ENCODE measurements at places on chromosomes 12 and 14.
A peak's percentile ranks its signal among the peaks of the same experiment; 100 is the strongest.

DNA sequence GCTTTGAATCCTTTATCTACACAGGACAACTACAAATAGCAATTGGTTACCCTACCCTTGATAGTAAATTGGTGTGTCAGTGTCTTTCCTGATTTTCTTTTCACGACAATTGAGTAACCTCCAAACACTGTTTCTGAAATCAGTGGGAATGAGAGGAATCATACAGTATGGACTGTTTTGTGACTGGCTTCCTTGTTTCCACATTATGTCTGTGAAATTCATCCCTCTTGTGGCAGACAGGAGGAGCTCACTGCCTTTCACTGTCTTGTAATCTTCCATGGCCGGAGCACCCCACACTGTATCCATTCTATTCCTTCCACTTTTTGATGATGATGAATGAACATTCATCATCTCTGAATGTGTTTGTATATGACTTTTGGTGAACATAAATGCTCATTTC lies 164.0 kb upstream of the PZP start:
- DNase-seq: no peak

DNA sequence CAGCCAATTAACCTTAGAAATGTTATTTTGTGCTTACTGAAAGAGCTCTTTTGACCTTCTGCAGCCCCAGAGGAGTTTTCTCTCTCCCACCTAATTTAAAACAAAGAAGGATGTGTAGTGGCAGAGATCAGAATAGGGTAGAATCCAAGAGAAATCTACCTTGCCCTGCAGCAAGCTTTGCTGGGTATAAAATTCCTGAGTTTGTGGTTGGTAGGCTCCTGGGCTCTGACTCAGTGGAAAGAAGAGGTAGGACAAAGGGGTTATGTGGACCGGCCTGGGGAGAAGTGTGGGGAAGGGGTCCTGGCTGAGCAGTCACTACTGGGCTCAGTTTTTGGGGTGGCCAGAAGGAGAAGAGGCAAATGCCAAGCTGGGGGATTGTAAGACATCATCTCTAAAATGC lies 46.8 kb downstream of the IRF2BPL start:
- DNase-seq: no peak

DNA sequence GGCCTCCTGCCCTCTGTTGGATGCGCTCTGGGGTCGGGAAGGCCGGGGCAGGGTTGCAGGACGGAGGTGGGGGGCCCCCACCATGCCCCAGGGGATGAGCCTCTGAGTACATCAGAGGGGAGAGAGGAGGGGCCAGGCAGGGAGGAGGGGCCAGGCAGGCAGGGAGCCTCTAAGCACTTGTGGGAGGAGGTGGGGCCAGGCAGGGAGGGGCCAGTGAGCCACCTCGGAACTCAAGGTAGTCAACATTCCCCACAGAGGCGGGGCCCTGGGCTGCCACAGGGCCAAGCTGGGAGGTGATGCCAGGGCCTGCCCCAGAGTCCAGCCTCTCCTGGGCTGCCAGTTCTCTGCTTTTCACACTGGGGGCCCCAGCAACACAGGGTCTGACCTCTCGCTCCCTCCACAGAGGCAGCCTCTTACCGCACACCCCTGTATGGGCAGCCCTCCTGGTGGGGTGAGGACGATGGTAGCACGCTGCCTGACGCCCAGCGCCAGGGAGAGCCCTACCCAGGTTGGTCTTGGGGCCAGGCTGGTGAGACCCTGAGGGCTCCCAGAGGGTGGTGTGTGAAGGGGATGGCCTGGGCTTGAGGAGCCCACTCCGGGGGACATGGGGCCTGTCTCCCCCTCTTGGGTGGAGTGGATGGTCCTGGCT lies 17.4 kb downstream of the CEP170B start:
- no peak for DNase-seq

GRCh38 chr14:64746298-64747250 lies 42.4 kb downstream of the PLEKHG3 start:
- DNase-seq: no peak

DNA sequence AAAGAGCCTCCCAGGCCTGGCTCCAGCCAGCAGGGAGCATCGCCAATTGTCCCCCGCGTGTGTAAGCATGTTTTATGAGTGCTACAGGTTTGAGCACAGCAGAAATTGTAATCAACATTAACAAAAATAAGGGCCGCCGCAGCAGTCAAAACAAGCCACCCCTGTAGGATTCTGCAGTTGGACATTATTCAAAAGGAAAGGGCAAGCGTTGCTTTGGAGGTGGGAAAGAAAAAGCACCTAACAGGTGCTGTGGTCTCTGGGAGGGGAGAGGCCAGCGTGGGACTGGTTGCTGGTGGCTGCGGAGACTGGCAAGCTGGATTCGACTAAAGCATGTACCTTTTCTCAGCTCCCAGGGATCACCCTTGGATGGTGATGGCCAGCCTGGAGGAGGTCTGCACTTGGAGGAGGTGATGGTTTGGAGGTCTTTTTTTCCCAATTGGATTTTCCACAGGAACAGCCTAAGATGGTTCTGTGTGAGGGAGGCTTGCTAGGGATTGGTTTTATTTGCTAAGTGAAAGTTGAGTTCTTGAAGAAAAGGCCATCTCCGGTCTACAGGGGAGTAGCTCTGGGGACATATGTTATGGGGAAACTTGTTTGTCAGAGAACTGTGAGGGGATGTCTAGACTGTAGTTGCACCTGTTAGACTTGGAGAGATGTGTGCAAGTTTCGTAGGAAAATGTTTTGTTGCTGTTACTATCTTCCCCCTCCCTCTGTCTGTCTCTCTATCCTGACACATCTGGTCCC lies 2.0 kb downstream of the DYRK2 start:
- DNase-seq: no peak

GRCh38 chr12:115402443-115403180 lies 718.6 kb upstream of the TBX3 start:
- peak; percentile 33 for DNase-seq

DNA sequence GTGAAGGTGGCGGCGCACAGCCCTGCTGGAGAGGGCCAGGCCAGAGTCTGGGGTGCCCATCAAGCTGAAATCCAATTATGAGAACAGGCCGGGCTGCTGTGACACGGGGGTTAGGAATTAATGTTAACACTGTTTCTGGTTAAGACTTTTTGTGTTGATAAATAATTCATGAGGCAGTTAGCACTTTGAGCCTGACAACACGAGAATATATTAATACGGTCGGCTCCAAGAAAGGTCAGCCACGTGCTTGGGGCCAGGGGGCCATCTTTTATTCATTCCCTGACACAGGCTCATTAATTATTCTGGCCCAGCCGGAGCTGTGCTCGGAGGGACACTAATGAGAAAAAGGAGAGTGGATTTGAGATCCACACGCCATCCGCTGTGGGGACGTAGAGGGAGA lies 45.1 kb downstream of the FBRSL1 start:
- DNase-seq: no peak

- no peak for DNase-seq
These were observed 53.5 kb downstream of the SLC38A6 start for GRCh38 chr14:61034416-61035120.

DNA sequence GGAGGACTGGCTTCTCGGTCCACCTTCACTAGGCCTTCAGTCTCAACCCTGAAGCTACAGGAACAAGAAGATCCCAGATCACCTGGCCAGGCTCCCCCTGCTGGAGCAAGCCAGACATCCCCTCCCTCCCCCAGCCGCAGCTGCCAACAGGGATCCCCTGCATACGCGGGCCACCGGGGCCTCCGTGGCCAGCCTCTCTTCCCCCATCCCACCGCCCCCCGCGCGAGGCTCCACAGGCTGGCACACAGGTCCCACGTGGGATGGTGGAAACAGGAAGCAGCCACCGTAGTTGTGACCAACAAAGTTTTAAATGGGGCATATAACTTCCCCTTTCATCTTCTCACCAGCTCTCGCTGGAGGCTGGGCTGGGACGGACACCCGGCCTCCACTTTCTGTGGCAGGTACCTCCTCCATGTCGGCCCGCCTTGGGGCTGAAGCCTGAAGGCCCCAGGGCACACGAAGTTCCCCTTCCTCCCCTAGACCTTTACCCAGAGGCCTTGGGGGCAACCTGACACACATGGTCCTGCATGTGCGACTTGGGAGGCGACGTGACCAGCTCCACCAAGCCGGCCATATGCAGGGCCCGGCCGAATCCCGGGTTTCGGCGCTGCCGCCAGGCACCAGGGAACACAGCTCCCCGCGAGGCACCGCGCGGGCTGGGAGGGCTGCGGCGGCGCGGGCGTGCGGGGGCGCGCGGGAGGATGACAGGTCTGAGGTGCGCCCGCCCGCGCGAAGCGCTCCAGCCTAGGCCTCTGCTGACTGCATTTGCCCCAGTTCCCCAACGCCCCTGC lies 44.4 kb upstream of the PNMA1 start:
- DNase-seq: no peak

DNA sequence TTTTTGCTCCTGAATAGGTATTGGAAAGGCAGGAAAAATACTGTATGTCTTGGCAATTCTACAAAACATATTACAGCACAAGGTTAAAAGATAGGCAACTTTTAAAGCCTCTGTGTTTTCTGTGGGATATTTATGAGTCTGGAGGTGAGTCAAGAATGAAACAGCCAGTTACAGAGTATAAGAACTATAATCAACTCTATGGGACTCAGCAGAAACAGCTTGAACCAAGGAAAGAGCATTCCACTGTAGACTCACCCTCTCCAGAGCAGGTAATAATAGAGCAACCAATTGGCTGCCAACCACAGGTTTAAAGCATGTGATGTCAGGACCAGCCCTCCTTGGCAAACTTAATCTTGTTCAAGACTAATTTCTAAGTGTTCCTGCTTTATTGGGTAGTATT lies 100.5 kb upstream of the MDM1 start:
- DNase-seq: no peak

DNA sequence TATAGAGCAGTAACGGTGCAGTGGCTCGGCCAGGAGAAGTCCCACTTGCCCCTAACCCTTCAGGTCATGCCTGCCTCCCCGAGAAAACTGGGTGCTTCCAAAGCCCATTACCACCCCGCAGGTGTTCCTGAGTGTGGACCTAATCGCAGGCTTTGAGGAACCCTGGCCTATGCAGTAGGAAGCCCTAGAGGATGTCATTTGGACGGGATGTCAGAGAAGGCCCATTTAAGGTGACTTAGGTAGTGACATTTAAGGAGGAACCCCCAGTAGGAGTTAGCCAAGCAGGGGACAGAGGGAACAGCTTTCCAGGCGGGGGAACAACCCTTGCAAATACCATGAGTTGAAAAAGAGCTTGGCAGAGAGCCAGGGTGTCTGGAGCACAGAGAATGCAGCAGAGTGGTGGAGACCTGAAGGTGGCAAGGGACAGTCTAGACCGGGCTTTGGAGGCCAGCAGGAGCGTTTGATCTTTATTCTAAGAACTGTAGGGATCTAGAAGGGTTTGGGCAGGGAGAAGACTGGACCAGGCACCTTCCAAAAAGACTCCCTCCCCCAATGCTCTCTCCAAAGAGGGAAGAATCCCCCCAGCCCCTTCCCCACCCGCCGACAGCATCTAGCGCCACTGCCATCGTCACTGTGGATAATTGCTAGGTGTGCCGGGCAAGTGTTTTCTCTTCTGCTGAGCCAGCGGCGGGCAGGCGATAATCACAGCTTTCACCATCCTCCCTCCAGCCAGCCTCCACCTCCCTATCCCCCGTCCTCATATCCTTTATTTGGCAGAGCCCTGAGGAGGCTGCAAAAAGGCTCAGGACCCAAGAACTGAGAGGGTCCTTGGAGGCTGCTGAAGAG lies 33.3 kb upstream of the BEGAIN start:
- no peak for DNase-seq

- no peak for DNase-seq
These were observed 119.2 kb downstream of the PELI2 start for GRCh38 chr14:56237398-56237797.

DNA sequence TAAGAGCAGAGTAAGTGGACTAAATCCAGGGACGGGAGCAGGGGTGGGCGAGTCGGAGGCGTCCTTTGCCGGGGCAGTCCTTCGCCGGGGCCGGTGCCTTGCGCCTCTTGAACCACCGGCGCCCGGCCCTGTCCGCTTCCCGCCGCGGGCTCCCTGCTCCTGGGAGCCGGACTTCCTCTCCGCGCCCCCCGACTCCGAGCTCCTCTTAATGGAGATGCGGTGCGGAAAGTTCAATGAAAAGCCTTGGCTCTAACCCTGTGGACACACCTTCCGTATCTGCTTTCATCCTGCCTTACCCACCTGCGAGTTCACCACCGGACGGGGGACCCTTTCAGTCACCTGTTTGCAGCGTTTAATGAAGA lies 412 bp downstream of the FGFR1OP2 start:
- DNase-seq: peak; percentile 7

DNA sequence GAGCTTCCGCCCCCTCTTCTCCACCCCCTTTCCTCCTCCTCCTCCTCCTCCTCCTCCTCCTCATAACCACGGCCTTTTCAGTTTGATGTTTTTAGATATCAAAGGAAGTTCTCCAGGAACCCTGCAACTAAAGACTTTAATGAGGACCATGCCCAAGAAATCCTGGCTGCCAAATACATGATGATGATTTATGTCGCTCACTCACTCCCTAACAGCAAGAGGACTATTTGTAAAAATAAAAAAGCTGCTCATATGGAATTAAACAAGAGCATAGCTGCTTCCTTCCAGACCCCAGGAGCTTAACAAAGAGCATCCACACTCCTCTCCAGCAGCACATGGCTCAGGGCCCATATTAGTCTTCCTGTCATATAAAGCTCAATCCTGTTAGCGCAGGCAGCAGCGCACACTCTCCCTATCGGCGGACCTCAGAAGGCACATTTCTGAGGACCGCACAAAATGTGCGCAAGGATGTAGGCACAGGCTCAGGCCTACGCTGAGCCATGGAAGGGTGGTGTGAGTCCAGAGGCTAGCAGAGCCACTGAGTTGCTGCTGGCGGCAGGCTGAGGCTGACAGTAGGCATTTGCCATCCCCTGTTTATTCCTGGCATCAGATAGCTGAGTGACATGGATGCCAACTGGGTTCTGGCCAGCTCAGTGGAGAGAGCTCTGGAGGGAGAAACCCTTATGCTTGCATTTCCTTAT lies 232.8 kb downstream of the MSRB3 start:
- no peak for DNase-seq

DNA sequence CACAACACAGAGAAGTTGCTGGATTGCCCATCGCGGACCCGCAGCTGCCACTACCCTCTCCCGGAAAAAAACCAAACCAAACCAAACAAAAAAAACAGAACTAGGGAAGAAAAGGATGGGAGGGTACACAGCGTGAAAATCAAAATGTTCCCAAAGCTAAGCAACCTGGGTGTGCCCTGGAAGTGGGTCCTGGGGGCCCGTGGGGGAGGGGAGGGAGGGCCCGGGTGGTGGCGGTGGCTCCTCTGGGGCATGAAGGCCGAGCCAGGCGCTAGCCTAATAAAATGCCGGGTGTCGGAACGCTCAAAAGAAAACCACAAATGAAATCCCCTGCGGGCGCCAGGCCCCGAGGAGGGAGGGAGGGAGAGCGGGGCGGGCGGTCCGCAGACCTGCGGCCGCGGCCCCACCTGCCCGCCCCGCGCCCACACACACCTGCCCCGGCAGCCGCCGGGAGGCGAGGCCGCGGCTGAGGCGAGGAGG lies 787 bp downstream of the HECTD4 start:
- DNase-seq: no peak

GRCh38 chr12:106238146-106238545 lies 9.7 kb downstream of the CKAP4 start:
- DNase-seq: no peak

DNA sequence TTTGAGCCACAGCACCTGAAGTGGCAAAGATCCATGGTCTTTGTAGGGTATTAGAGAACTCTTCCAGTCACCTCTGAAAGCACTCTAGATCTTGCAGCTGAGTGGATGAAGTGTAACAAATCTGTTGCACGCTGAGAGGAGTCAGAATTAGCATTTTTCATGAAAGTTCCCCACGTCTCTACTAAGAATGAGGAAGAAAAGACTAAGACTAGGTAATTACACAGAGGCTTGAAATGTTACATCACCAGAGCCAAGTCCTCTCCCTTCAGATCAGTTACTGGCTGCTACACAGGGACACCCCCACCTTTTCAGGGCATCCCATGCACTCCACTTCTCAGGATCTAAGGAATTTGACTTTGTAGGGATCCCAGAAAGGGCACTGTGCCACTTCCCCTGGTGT lies 98.6 kb upstream of the FKBP4 start:
- DNase-seq: no peak

Data from AG08395 (cell line).